ENCODE measurements at places on chromosomes 5 and 9.

- no peak overlapping the region for H3K4me3 ChIP-seq
- H3K27me3 ChIP-seq, result no peaks in the 10 kb centered on the region
- no peak for DNase-seq
- H3K36me3 ChIP-seq, result no peaks in the 10 kb centered on the region
- H3K4me1 ChIP-seq, result peaks cover 13% of the 10 kb centered on the region
These were observed 172.5 kb upstream of the OTULINL start for GRCh38 chr5:14408969-14409586.

- no peaks in the 10 kb centered on the region for H3K27me3 ChIP-seq
- H3K4me3 ChIP-seq, result no peak overlapping the region
- no peak for DNase-seq
- H3K27ac ChIP-seq, result no peak overlapping the region
- peaks cover 38% of the 10 kb centered on the region for H3K36me3 ChIP-seq
- H3K4me1 ChIP-seq, result no peaks in the 10 kb centered on the region
These were observed 24.4 kb downstream of the SKIC3 start for GRCh38 chr5:95530416-95530815.

DNA sequence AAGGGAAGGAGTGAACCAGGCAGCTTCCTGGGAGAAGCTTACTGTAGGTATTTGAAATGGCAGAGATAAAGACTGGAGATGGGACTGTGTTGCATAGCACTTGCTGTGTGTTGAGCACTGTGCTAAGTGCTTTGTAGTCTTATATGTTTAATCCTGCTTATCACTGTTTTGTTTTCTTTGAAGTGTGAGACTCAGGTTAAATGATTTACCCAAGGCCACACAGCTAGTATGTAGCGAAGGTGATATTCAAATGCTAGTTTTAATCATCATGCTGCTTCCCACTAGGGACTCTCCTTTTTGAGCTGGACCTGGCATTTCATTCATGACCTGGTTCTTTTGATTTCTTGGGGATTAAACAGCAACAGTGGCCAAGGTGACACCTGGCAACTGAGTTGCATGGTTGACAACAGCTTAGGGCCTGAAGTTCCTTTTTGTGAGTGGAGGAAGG, 35.3 kb upstream of the SPRY4 start:
- H3K4me1 ChIP-seq, result peaks cover 31% of the 10 kb centered on the region
- no peak overlapping the region for H3K27ac ChIP-seq
- no peak for DNase-seq
- no peak overlapping the region for H3K4me3 ChIP-seq
- no peaks in the 10 kb centered on the region for H3K36me3 ChIP-seq
- no peaks in the 10 kb centered on the region for H3K27me3 ChIP-seq

GRCh38 chr5:73796164-73797131, 170.5 kb downstream of the ARHGEF28 start:
- H3K4me1 ChIP-seq, result no peaks in the 10 kb centered on the region
- no peaks in the 10 kb centered on the region for H3K36me3 ChIP-seq
- H3K4me3 ChIP-seq, result no peak overlapping the region
- H3K27me3 ChIP-seq, result no peaks in the 10 kb centered on the region
- H3K27ac ChIP-seq, result no peak overlapping the region
- no peak for DNase-seq

DNA sequence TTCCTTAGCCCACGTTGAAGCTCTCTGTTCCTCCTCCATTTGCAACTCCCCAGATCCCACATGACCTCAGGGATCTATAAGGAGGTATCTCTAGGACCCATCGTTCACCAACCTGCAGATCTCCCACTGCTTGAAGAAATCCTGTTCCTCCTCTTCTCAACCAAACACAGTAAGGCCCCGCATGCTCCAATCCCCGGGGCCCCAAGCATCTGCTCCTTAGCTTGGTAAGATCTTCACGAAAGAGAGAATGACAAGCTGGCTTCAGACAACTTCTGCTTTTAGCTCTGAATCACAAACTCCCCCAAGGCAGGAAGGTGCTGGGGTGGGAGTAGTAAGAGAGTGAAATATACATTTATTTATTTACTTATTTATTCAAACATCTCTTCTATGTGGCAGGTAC, 33.0 kb upstream of the ARHGAP26 start:
- no peaks in the 10 kb centered on the region for H3K4me1 ChIP-seq
- no peak overlapping the region for H3K27ac ChIP-seq
- no peak overlapping the region for H3K4me3 ChIP-seq
- H3K36me3 ChIP-seq, result no peaks in the 10 kb centered on the region
- DNase-seq, result no peak

DNA sequence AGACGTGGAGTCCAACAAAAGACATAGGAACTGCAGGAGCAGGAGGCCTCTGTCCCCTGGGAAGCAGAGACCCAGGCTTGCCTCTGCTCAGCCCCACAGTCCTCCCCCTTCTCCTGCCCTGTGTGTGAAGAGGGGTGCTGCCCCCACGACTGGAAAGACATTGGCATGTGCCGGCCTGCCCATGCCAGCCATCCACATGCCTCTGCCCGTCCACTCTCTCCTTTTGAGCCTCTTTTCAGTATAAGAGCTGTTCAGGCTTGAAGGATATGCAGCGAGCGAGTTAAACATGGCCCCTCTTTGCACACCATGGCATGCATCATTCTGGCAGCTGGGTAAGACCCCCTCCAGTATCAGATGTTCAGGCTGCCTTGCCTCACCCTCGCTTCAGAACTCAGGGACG, 159.7 kb upstream of the OTULINL start:
- H3K4me1 ChIP-seq, result no peaks in the 10 kb centered on the region
- no peaks in the 10 kb centered on the region for H3K27me3 ChIP-seq
- no peak for DNase-seq
- no peak overlapping the region for H3K4me3 ChIP-seq
- H3K36me3 ChIP-seq, result no peaks in the 10 kb centered on the region
- H3K27ac ChIP-seq, result no peak overlapping the region

DNA sequence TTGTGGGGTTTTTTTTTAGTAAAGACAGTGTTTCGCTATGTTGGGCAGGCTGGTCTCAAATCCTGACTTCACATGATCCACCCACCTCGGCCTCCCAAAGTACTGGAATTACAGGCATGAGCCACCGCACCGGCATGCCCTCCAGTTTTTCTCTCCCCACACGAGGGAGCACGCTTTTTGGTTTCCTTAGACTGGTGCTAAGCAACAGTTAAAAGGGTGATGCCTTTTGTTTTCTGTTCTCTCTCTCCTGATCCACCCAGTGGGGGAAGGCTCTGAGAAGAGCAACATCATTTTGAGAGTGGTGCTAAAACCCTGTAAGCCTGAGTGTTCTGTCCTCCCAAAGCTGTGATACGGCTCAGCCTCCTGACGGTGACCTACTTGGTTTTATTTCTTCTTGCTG, 146.6 kb downstream of the MAN2A1 start:
- H3K27ac ChIP-seq, result no peak overlapping the region
- no peak overlapping the region for H3K4me3 ChIP-seq
- H3K36me3 ChIP-seq, result peaks cover 6% of the 10 kb centered on the region
- DNase-seq, result no peak
- H3K4me1 ChIP-seq, result no peaks in the 10 kb centered on the region

- no peak overlapping the region for H3K27ac ChIP-seq
- no peaks in the 10 kb centered on the region for H3K27me3 ChIP-seq
- H3K36me3 ChIP-seq, result no peaks in the 10 kb centered on the region
- DNase-seq, result no peak
- no peaks in the 10 kb centered on the region for H3K4me1 ChIP-seq
These were observed 345.7 kb downstream of the SPATA31D1 start for GRCh38 chr9:82334286-82334685.

DNA sequence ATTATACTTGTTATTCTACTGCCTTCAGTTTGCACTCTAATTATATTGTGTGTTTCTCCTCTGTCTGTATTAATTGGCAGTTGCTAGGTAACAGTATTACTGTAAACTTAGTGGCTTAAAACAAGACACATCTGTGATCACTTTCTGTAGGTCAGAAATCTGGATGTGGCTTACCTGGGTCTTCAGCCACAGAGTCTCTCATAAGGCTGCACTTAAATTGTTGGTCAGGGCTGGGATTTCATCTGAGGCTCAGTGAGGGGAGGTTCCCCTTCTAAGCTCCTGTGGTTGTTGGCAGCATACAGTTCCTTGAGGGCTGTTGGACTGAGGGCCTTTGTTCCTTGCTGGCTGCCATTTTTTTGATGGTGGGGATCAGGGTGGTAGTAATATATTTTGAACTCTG, 68.8 kb downstream of the SLC44A1 start:
- H3K36me3 ChIP-seq, result no peaks in the 10 kb centered on the region
- H3K27ac ChIP-seq, result no peak overlapping the region
- no peaks in the 10 kb centered on the region for H3K4me1 ChIP-seq

- H3K27me3 ChIP-seq, result no peaks in the 10 kb centered on the region
- no peaks in the 10 kb centered on the region for H3K4me1 ChIP-seq
- H3K36me3 ChIP-seq, result no peaks in the 10 kb centered on the region
- no peak overlapping the region for H3K27ac ChIP-seq
These were observed 79.4 kb upstream of the IZUMO3 start for GRCh38 chr9:24625097-24625496.

GRCh38 chr5:127083711-127084110, 10.4 kb upstream of the C5orf63 start:
- no peaks in the 10 kb centered on the region for H3K36me3 ChIP-seq
- no peak for DNase-seq
- H3K27me3 ChIP-seq, result no peaks in the 10 kb centered on the region
- H3K4me1 ChIP-seq, result no peaks in the 10 kb centered on the region

DNA sequence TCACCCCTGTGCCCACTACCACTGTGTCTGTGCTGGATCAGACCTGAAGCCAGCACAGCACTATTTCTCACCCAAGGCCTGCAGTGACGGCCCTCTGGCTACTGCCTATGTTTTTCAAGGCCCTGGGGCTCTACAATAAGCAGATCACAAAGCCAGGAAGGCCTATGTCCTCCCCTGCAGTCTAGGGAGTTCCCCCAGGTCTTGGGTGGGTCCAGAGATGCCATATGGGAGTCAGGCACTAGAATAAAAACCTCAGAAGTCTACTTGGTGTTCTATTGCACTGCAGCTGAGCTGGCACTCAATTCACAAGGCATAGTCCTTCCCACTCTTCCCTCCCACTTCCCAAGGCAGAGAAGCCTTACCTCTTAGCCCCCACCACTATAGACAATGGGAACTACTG, 107.1 kb downstream of the FBXO4 start:
- no peak overlapping the region for H3K4me3 ChIP-seq
- no peak for DNase-seq
- H3K27ac ChIP-seq, result no peak overlapping the region
- H3K27me3 ChIP-seq, result peaks cover 3% of the 10 kb centered on the region

- H3K4me3 ChIP-seq, result no peak overlapping the region
- H3K36me3 ChIP-seq, result no peaks in the 10 kb centered on the region
- H3K27me3 ChIP-seq, result no peaks in the 10 kb centered on the region
- no peak overlapping the region for H3K27ac ChIP-seq
- H3K4me1 ChIP-seq, result no peaks in the 10 kb centered on the region
These were observed 38.2 kb upstream of the EXOC3 start for GRCh38 chr5:404666-405241.

GRCh38 chr9:129713402-129713679, 39.5 kb downstream of the PTGES start:
- no peak overlapping the region for H3K4me3 ChIP-seq
- DNase-seq, result no peak
- no peaks in the 10 kb centered on the region for H3K36me3 ChIP-seq
- H3K27ac ChIP-seq, result no peak overlapping the region
- peaks cover 19% of the 10 kb centered on the region for H3K4me1 ChIP-seq
- H3K27me3 ChIP-seq, result no peaks in the 10 kb centered on the region

GRCh38 chr9:2015581-2016407, 647 bp downstream of the SMARCA2 start:
- H3K27ac ChIP-seq, result peak overlapping the region; percentile 88
- H3K36me3 ChIP-seq, result no peaks in the 10 kb centered on the region
- H3K27me3 ChIP-seq, result no peaks in the 10 kb centered on the region
- peak; percentile 35 for DNase-seq
- H3K4me3 ChIP-seq, result peak overlapping the region; percentile 92

- H3K4me1 ChIP-seq, result no peaks in the 10 kb centered on the region
- no peak overlapping the region for H3K27ac ChIP-seq
- H3K27me3 ChIP-seq, result no peaks in the 10 kb centered on the region
- H3K4me3 ChIP-seq, result no peak overlapping the region
- no peak for DNase-seq
These were observed 47.1 kb downstream of the LIX1 start for GRCh38 chr5:97095318-97095732.

DNA sequence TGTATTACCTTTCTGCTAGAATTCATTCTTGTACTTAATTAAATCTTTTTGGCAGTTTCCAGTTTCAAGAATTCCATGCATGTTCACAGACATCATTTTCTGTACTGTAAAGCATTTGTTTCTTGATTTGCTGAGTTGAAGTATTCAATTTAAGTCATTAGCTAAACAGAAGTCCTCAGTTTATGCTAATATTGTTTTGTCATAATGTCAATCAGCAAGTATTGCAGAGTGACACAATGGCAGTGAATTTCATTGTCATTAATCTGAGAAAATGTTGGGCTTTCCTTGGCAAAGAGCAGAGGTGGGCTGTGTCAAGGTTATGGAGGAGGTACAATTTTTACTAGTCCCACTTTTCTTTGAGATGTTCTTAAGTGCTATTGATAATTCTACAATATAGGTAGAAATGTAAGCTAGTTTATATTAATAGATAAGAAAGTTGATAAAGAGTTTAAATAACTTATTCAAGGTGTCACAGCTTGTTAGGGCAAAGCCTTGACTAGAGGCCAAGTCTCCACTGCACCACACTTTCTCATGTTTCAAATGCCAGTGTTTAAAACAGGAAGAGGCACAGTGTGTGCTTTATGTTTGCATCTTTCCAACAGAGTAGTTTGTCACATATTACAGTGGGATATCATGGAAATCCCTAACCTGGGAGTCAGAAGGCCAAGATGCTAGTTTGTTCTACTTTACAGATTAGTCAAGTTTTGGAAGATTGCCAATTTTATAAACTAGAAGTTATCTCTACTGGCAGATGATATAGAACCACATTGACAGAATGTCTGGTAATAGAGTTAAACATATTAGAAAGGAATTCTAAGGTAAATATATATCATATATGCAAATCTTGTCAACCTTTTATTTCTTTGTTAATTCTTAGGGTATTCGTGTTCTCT, 56.3 kb downstream of the SLF1 start:
- H3K4me1 ChIP-seq, result no peaks in the 10 kb centered on the region
- H3K27me3 ChIP-seq, result no peaks in the 10 kb centered on the region
- H3K4me3 ChIP-seq, result no peak overlapping the region
- no peak for DNase-seq

- H3K4me3 ChIP-seq, result no peak overlapping the region
- no peaks in the 10 kb centered on the region for H3K27me3 ChIP-seq
- H3K27ac ChIP-seq, result peak overlapping the region; percentile 49
These were observed 9.2 kb downstream of the GALNT10 start for GRCh38 chr5:154199671-154200220.

- H3K36me3 ChIP-seq, result no peaks in the 10 kb centered on the region
- no peak overlapping the region for H3K4me3 ChIP-seq
- no peak for DNase-seq
- no peaks in the 10 kb centered on the region for H3K4me1 ChIP-seq
- H3K27ac ChIP-seq, result no peak overlapping the region
- no peaks in the 10 kb centered on the region for H3K27me3 ChIP-seq
These were observed 21.4 kb downstream of the MEGF10 start for GRCh38 chr5:127311781-127312525.

- H3K27ac ChIP-seq, result no peak overlapping the region
- H3K4me3 ChIP-seq, result no peak overlapping the region
- no peak for DNase-seq
These were observed 266.8 kb downstream of the ARHGEF28 start for GRCh38 chr5:73892806-73893205.

GRCh38 chr5:94911276-94911675, 292.8 kb downstream of the SLF1 start:
- H3K4me3 ChIP-seq, result no peak overlapping the region
- H3K36me3 ChIP-seq, result no peaks in the 10 kb centered on the region
- no peak overlapping the region for H3K27ac ChIP-seq
- no peaks in the 10 kb centered on the region for H3K4me1 ChIP-seq
- no peak for DNase-seq

Data from effector memory CD4-positive, alpha-beta T cell (primary cell).